NCI-H1092 (cell line): ENCODE measurements at places on chromosomes 1 and 21.

DNA sequence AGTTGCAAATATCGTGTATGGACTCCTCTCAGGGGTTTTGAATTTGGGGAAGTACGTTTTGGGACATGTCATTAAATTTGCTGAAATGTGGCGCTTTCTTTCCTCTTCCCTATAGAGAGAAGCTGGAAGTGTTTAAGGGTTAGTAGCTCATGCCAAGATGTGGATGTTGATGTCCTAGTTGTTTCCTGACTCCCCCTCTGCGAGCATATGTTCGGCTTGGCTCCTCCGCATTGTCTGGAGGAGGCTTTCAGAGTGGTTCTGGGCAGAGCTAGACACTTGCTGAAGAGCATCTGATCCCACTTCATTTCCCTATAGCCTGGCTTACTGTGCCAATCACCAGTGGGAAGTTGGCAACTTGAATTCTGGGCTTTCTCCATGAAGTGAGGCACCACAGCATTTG, 347.4 kb upstream of the B3GALT2 start:
- DNase-seq: no peak

GRCh38 chr1:212566522-212567479, 41.8 kb upstream of the ATF3 start:
- DNase-seq: no peak

DNA sequence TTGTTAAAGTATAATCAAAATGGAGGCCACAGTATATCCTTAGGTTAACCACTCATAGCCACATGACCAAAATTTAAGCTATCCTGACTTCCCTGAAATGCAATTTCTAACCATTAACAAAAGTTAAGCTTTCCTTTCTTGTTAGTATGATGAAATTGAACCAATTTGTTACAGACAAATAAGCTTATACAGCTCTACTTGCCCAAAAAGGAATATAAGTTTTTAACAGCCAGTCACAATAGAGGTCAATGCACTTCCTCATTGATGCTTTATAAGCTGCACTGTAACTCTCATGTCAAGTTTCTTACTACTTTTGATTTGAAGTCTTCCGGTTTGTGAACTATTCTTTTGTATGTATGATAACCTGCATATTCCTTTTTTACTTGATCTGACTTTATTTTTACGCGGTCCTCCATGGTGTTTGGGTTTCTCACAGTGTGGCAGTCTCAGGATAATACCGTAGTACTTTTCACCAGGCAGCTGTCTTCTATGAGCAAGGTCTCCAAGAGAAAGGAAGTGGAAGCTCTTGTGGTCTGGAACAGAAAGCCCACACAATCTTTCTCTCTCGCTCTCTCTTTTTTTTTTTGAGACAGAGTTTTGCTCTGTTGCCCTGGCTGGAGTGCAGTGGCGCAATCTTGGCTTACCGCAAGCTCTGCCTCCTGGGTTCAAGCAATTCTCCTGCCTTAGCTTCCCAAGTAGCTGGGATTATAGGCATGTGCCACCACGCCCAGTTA, 331.6 kb downstream of the SRGAP2C start:
- no peak for DNase-seq

DNA sequence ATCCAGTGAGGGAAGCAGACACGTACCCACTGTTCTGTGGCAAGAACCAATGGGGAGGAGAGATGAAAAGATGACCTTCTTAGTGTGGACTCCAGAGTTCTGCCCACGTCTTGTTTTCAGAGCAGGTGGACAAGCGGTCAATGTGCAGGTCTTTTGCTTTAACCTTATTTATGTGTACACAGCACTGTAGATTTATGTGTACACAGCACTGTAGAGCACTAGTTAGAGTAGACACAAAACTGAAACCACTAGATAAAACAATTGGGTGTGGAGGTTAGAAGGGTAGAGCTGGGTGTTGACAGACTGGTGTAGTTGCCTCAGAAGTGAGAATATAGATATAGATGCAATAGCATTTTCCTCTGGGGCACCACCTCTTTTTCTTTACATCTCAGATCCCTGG, 150.0 kb downstream of the MAGI3 start:
- DNase-seq: no peak

GRCh38 chr1:82640352-82640751, 839.6 kb downstream of the ADGRL2 start:
- DNase-seq: no peak

DNA sequence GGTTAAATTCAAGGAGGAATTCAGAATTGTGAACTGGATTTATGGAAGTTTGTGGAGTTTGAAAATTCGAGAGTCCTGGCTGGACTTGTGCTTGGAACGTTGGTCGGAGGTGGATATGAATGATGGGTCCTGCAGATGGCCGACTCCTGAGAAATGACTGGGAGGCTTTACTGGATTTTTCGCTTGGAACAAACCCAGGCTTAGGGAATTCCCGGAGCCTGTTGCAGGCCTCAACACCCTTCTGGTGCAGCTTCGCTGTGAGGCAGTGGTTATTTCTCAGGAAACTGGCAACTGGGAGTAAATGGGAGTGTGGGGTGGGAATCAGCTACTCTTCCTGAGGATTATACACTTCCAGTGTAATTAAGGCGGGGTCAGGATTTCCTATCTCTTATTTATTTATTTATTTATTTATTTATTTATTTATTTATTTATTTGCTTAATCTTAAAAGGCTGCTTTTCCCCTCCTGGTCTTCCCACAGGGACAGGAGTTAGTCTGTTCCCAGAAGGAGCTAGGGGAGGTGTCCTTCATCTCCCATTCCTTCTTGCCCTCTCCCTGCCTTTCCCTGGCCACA, 21.1 kb downstream of the MAPKAPK2 start:
- DNase-seq: no peak

DNA sequence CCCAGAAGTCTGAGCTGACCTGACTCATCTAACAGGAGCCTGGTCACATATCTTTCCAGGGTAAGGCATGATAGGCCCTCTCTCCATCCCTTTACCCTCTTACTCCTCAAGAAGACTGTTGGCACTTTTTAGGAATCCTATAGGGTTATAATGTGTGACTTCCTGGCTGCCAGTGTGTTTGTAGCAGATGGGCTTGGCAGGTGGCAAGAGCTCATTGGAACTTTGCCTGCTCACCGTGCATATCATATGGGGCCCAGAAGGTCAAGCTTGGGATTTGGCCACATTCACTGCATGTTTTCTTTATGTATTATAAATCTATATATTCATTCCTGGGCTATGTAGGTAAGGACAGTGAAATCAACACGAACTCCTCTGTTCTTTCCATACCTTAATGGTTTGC, 5.2 kb downstream of the KAZN start:
- DNase-seq: no peak

GRCh38 chr21:46065215-46065913, 32.5 kb upstream of the COL6A2 start:
- DNase-seq: no peak

GRCh38 chr1:219550201-219550600, 62.7 kb downstream of the ZC3H11B start:
- DNase-seq: no peak

DNA sequence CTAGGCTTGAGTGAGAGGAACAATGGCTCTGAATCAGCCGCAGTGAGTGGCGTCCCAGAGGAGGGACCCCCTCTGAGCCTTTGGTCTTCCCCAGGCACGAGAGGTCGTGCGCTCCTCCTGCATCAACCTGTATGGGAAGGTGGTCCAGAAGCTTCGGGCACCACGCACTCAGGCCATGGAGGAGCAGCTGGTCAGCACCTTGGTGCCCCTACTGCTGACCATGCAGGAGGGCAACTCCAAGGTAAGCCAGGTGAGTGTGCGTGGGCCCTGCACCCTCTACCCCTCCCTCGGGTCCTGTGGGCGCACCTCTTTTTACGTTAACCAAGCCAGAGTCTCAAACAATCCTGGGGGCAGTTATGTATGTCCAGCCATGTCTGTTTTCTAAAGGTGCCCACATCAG, 13.7 kb upstream of the TTC4 start:
- no peak for DNase-seq

GRCh38 chr21:28455253-28455600, 537.5 kb downstream of the LTN1 start:
- no peak for DNase-seq

DNA sequence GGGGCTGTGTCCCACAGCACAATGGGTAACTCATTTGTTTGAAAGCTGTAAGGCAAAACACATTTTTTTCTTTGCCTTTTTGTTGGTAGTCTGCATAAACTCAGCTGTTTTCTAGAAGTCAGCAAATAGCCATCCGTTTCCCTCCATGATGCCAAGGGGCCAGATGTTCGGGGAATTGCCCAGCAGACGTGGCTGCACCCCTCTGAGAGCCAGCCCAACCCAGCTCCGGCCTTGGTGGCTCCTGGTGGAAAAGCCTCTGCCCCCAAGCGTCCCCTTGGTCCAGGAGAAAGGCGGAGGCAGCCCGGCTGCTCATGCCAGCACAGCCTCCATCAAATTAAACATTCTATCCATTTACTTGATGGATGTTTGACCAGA, 58.4 kb upstream of the ADARB1 start:
- no peak for DNase-seq

DNA sequence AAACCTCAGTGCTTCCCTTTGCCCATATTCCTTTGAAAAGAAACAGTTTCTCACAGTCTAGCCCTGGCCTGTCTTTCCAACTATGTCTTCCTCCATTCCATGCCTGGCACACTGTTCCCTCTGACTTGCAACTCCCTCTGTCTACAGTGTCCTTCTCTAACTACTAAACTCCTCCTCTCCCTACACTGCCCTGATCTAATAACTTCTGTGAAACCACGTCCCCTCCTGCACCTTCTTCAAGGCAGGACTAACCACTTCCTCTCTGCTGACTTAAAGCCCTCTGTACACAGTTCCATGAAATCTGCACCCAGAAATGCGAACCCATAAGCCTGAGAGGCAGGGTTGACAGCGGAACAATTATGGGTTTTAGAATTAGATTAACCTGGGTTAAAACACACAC, 62.2 kb upstream of the ATP1B1 start:
- DNase-seq: no peak

DNA sequence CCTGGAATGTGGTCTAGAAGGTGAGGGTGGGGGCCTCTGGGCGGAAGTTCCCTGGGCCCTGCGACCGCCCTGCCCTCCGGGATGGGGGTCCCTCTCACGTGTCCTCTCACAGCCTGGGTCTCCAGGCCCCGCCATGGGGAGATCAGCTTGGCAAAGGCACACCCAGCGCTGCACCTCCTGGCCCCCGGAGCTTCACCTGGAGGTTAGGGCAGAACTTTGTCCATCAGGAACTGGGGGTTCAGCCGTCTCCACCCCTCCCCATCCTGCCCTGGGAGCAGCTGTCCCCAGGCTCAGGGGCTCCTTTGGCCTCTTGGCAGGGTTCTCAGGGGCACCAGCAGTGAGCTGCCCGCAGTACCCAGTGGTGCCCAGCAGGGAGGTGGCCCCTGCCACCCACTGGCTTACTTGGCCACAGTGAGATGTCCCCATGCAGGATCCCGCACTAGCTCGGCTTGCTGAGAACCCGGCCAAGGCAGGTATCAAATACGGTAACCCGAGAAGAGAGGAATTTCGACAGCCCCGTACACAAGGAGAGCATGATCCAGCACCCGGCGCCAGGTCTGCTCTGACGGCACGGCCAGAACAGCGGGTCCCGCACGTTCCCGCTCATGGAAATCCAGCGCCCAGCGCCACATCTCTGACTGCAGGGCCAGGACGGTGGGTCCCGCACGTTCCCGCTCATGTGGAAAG, 36.7 kb downstream of the RRP1 start:
- DNase-seq: no peak

DNA sequence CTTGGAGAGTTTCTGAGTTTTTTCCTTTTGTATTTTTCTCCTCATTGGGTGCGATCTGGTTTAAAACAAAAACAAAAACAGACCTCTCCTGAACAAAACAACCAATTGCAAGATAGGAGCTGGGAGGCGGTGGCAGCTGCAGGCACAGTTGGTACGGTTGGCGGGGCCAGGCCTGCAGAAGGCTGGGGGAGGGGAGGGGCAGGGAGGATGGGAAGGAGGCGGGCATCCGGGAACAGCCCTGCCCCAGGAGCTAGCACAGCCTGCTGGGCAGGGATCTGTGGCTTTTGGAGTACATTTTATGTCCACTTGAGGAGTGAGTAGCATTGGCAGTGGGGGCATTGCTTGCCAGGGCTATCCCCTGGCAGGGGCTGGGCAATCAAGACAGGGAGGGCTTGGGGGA, 5.2 kb downstream of the CAPN9 start:
- DNase-seq: peak; percentile 85

- DNase-seq: no peak
Measured at GRCh38 chr1:192108161-192108560, 50.1 kb upstream of the RGS18 start.
